Left cardiac atrium (tissue), 4 donors: ENCODE measurements at places on chromosomes 2 and 18. TPM values are rescaled to one million over a fixed set of nuclear protein-coding genes. Genes with fewer than 3 reads are reported as not detected.

Gene LOXHD1
- total RNA-seq, result 0.24 TPM

Gene C2orf42
- total RNA-seq, result 14.4 TPM

Gene TMEM247
- total RNA-seq, result not detected

Gene AGBL5
- 12.0 TPM for total RNA-seq

Gene TUBB8B
- total RNA-seq, result not detected

Gene LYG2
- total RNA-seq, result not detected

Gene FBLN7
- total RNA-seq, result 1.1 TPM

Gene GTF3C2
- 17.7 TPM for total RNA-seq

Gene HRH4
- not detected for total RNA-seq

Gene COLEC12
- 25.1 TPM for total RNA-seq

Gene PROKR1
- 0.12 TPM for total RNA-seq

Gene IHH
- not detected for total RNA-seq

Gene EPB41L3
- 28.0 TPM for total RNA-seq
